ENCODE measurements at places on chromosomes 5 and 9. TPM values are rescaled to one million over a fixed set of nuclear protein-coding genes. Genes with fewer than 3 reads are reported as not detected.

- DNase-seq: no peak
These were observed 159.1 kb downstream of the CSNK1G3 start for GRCh38 chr5:123671042-123671441.

- DNase-seq: no peak
These were observed 46.0 kb downstream of the C9orf152 start for GRCh38 chr9:110161940-110162339.

- DNase-seq: no peak
These were observed 159.4 kb downstream of the SIL1 start for GRCh38 chr5:139038613-139039305.

DNA sequence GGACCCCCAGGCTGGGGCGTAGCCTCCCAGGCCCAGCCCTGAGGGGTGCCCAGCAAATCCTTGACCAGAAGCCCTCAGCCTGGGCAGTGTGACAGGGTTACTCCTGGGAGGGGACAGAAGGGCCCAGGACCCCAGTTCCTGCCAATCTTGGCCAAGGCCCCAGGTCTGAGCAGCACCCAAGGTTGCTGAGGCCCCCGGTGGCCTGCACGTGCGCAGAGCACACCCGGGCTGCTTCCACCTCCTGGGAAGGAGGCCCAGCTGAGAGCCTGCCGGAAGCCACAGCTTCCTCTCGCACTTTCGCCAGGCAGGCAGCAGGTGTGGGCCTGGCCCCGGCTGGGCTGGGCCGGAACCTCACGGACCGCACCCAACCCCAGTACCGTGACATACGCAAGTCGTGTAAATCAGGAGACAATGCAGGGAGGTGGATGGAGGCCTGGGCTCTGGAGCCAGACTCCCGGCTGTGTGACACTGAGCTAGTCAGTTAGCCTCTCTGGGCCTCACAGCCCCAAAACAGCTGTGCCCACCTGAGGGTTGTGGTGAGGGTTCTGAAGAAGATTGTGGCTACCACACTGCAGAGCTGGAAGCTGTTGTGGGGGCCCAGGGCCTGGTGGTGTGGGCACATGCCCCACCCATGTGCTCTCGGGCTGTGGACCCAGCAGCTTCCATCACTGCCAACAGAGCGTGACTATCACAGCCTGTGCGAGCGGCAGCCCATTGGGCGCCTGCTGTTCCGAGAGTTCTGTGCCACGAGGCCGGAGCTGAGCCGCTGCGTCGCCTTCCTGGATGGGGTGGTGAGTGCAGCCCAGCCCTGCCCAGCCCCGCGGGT, 5.1 kb downstream of the GRK6 start:
- peak; percentile 87 for DNase-seq

DNA sequence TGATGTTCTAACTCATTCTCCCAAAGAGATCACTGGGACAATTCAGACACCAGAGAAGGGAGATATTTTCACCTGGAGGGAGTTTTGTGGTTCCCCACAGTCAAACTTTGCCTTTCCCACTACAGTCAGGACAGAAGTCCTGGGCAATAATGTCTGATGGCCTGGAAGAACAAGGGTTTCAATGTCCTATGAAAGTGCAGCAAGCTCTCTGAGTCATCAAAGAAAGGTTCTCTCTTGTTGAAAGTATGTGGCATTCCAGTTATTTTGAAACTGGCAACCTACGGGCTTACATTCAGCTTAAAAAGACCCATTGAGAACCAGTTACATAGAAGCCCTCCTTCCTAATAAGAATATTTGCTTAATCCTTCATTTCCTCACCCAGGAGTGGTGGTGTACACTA, 103.9 kb downstream of the INSYN2B start:
- no peak for DNase-seq

DNA sequence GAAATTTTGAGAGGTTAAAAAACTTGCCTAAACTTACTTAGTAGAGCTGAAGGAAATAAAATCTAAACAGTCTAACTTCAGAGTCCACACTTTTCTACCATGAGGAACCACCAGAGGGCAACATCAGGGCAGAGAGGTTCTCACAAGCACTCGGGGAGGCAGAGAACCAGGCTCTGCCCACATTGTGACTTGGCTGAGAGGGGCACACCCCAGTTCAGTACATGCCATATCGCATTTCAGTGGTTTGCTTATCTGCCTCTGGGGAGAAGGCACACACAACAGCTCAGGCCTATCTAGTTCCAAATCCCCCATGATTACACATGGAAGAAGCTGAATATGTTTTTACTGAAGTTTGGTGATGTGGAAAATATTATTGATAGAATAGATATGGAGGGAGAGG, 49.2 kb downstream of the EQTN start:
- no peak for DNase-seq

- DNase-seq: no peak
These were observed 51.1 kb downstream of the ABHD17B start for GRCh38 chr9:71859939-71860338.

DNA sequence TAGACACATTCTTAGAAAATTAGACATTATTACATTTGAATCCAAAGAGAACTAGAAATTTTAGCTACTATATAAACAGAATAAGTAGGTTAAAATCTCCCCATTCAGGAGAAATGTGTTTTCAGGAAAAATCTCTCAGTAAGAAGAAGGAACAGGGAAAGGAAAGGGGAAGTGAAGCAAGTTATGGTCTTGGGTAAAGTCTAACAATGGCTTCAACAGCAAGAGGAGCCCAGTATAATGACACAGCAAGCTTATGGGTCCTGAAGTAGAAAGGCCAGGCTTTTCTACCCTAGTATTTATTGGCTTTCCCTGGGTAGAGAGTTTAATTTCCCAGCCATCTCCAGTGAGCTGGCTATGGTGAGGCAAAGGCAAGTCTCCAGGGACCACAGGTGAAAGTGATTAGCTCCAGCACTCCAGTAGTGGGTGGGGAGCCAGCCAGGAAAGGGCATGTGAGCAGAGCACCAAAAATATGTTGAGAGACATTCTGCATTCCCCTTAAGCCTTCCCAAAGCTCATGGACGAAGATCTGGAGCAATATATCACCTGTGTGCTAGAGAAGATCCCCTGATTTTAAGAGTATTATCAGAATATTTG, 981.7 kb downstream of the NR2F1-AS1 start:
- DNase-seq: no peak

DNA sequence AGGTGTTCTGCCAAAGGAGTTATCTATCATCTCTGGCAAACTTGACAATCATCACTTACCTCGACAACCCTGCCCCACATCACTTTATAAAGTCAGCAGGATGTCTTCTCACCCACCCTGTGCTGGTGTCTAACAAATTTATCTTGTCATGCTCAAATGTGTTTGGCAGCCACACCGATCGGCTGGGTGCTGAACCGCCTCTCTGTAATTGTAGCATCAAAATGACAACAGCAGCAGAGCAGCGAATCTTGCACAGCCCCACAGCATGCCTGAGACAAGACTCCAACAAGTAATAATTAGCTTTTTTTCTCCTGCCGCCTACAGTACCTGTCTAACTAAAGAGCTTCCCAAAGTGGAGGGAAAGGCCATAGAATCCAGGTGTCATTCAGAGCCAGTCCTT, 176.2 kb downstream of the NR3C1 start:
- DNase-seq: no peak

GRCh38 chr9:106779796-106780195, 83.2 kb upstream of the ZNF462 start:
- DNase-seq: no peak

The TMOD1 gene
- total RNA-seq: 1.3 TPM

DNA sequence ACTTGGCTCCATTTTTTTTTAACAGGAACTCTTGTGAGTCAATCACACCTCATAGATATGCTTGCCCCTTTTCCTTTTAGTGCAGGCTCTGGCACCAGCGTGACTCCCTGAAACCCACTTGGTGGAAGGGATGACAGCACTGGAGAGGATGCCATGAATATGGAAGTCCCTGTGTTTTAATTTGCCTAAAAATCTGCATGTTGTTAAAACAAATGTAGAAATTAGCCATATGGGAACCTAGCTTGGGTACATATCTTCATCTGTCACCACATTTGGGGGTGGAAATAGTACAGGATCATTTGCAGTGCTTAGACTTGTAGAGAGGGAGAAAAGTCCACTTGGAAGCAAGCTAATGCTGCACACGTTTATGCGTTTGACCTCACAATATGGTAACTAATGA, 179.0 kb downstream of the EBF1 start:
- DNase-seq: no peak

GRCh38 chr9:91758491-91758981, 191.5 kb downstream of the ROR2 start:
- no peak for DNase-seq

The FGD3 gene
- not detected for total RNA-seq

The C1QTNF2 gene
- total RNA-seq: 0.34 TPM

- DNase-seq: no peak
These were observed 19.3 kb upstream of the WNT8A start for GRCh38 chr5:138064526-138064925.

GRCh38 chr9:98707166-98708102, 1.3 kb downstream of the GABBR2 start:
- no peak for DNase-seq

GRCh38 chr5:14956423-14957046, 85.0 kb upstream of the ANKH start:
- no peak for DNase-seq

DNA sequence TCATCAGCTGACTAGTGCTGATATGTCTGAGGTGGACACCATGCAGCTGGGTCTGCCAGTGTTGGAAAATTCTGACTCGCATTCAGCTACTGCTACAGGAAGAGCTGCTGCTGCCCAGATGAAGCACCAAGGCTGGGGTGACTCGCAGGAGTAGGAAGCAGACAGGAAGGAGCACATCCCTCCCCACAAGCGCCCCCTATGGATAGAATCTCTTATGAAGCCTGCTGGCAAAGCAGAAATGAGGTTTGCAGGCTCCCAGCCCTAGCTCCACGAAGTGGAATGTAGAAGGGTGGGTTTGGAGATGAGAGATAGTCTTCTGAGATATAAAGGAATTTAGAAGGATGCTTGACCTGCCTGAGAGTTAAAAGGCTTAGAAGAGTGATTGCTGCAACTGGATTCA, 443.0 kb downstream of the ACTL7B start:
- no peak for DNase-seq

DNA sequence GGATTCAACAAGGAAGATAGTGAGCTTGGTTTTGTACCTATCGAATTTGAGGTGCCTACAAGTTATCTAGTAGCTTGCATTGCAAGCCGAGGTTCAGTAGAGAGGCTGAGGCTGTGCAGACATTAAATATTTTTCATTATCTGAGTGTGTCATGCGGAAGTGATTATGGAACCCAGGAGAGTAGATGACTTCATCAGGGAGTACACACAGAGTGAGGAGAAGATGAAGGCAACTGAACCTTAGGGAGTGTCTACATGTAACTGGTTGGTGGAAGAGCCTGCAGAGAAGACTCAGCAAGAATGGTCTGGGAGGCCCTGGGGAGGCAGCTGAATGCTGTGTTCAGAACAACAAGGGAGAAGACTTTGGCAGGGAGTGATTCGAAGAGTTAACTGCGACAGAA, 393.9 kb downstream of the ARHGEF28 start:
- no peak for DNase-seq

DNA sequence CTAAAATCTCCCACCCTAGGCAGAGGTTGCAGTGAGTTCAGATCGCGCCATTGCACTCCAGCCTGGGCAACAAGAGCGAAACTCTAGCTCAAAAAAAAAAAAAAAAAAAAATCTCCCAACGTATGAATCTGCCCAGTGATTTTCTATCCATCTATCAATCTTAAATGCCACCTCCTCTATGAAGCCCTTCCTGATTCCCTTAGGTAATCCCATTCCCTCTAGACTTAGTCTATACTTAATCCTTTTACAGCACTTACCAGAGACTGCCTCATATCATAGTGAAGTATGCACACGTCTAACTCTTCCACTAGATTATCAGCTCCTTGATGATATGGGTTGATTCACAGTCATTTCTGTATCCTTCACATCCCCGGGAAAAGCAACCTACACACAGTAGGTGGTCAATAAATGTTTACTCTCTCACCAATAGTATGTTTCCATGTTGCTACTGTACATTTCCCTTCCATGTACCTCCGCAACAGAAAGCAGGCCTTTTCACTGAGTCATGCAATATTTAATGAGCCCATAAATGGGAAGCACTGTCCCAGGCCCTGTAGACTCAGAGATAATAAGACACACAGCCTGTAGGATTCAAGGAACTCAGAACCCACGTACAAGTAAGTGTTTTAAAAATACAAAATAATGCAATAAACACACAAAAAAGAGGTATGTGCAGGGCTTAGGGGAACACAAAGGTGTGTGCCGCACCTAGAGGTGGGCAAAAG, 1.2 kb downstream of the DROSHA start:
- no peak for DNase-seq

DNA sequence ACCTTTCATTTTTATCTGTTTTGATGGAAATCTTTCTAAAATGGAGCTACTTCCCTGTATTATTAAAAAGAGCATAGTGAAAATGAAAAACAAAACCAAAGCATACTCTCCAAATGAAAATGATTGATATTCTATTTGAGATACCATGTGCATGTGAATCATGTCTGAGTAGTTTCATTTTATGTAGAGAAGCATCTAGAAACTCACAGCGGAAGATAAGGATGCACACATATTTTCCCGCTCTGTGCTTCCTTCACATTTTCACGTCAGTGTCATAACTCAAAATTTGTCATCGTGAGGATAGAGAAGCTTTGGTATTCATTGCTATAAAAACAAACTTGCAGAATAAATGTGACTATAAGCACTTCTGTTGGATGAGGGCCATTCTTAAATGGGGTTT, 34.0 kb upstream of the CLINT1 start:
- no peak for DNase-seq

- DNase-seq: no peak
These were observed 198.5 kb downstream of the SPOCK1 start for GRCh38 chr5:137300411-137301240.

The ROR2 gene
- total RNA-seq: 18.6 TPM

GRCh38 chr9:19127871-19128500, 694 bp upstream of the PLIN2 start:
- DNase-seq: peak; percentile 43

DNA sequence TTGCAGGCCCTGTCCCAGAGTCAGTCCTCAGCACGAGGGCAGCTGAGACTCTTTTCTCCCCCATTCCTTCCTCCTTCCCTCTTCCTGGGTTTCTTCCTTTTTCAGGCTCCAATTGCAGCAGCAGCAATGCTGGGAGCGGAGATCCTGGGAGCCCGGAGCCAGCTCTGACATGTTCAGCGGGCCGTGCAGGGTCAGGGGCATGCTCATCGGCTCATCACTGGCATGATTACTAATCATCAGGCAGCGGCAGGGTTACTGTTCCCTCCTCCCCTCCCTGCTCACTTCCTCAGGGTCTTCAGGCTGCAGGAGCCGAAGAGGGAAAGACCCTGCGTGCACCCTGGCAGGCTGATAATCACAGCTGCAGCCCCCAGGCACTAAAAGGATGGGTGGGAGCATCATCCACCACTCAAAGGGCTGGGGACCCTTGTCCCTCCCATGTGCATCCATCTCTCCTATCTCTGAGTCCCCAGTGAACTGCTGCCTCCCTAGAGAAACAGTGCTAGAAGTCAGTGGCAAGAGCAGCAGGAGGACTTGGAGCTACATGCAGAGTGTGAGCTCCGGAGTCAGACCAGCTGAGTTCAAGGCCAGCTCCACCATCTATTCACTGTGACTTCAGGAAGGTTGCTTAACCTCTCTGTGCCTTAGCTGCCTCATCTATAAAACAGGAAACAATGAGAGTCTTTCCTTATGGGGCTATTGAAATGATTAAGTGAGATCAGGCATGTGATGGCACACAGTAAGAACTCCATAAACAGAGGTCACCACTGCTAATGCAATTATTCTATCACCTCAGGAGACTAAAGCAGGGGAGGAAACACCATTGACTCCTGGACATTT, 7.8 kb upstream of the KCNIP1 start:
- DNase-seq: no peak
